RCC 7860 (cell line): ENCODE measurements at places on chromosomes 6 and 20.

DNA sequence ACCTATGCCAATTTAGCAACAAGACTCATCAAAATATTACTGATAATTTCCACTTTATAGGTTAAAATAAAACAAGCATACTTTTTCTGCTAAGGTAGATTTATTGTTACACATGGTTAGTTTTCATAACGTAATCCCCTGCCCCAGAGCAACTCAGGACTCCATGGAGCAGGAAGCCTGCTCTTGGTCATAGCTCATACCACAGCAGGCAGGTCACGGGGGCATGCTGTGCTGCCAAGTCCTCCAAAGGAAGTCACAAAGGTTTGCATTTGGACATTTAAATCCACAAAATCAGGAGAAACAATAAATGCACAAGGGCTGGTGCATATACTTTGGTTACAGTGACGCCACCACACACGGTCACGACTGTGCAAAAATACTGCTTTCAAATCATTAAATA is 12.5 kb downstream of the GZF1 start:
- DNase-seq: no peak

GRCh38 chr6:80579391-80580023 is 473.0 kb downstream of the BCKDHB start:
- DNase-seq: no peak

- no peak for DNase-seq
Observed at GRCh38 chr6:144460327-144461095, 175.4 kb downstream of the UTRN start.

DNA sequence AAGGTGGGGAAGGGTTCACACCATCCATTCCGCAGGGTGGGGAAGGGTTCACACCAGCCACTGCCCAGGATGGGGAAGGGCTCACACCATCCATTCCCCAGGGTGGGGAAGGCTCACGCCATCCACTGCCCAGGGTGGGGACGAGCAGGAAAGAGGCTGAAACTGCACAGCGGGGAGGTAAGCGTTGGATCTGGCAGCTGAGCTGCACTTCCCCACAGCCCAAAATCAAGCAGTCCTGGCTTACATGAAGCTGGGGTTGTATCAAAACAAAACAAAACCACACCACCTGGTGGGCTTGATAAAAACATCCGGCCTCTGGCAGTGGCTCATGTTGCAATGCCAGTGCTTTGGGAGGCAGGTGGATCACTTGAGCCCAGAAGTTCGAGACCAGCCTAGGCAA is 268.5 kb downstream of the TAF4 start:
- no peak for DNase-seq

GRCh38 chr6:36997811-36998722 is 7.4 kb upstream of the FGD2 start:
- no peak for DNase-seq

- DNase-seq: no peak
Observed at GRCh38 chr6:126077810-126078776, 91.8 kb downstream of the TRMT11 start.

GRCh38 chr20:22511943-22512910 is 72.1 kb downstream of the FOXA2 start:
- no peak for DNase-seq

GRCh38 chr6:62980724-62981123 is 230.5 kb upstream of the FKBP1C start:
- no peak for DNase-seq

- DNase-seq: peak; percentile 73
Observed at GRCh38 chr20:37821696-37822095, 81.2 kb upstream of the VSTM2L start.

GRCh38 chr6:155791186-155791585 is 335.5 kb upstream of the NOX3 start:
- DNase-seq: no peak

DNA sequence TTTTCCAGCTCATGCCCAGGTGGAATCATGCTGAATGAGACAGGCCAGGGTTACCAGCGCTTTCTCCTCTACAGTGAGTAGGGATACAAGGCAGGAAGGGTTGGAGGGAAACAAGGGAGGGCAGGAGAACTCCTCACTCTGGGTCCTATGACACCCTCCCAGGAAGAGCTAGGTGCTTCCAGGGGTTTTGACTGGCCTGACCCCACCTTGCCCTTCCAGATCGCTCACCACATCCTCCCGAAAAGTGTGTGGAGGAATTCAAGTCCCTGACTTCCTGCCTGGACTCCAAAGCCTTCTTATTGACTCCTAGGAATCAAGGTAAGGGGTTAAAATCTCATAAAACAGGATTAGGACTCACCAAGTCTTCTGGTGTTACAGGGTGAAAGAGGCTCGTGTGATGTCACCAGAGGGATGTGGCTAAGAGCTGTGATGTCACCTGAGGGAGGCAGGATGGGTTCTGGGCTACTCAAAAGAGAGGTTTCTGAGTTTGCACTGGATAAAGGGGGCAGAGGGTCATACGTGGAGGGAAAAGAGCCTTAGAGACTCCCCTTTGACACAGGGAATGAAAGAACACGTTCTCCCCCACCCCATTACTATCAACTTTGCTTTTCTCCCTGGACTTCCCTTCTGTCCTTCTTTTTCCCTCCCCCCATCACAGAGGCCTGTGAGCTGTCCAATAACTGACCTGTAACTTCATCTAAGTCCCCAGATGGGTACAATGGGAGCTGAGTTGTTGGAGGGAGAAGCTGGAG is 1.9 kb downstream of the APOM start:
- no peak for DNase-seq

DNA sequence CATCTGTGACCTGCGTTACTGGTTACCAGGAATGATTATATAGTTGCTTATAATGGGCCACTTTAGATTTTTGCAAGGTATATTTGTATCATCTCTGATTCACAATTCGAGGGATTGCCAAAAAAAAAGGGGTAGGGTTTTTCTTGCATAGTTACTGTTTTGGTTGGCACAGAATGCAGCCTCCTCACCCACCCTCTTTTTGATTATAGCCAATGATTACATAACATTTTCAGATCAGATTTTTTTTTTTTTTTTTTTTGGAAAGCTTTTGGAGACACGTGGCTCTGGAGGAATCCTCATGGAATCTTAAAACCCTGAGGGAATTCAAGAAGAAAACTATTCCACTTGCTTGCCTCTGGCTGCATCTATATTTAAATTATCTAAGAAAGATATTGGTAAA is 53.7 kb downstream of the UST start:
- DNase-seq: no peak

- no peak for DNase-seq
Observed at GRCh38 chr6:40439026-40439800, 148.0 kb downstream of the LRFN2 start.

DNA sequence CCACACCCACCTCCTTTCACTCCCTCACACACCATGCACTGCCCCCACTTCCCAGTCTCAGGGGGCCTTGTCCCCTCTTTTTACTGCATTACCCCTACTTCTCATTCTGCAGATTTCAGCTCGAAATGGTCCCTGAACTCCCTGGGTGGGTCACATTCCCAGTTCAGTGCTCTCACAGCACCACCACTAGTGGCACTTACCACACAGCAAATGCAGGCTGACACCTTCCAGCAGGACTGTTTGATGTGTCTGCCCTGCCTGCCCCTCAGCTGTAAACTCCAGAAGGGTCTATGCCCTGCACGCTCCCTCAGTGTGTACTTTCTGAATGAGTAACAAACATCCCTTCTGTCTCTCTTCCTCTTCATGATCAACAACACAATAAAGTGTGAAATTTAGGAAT is 4.0 kb downstream of the DYNLT1 start:
- DNase-seq: no peak

DNA sequence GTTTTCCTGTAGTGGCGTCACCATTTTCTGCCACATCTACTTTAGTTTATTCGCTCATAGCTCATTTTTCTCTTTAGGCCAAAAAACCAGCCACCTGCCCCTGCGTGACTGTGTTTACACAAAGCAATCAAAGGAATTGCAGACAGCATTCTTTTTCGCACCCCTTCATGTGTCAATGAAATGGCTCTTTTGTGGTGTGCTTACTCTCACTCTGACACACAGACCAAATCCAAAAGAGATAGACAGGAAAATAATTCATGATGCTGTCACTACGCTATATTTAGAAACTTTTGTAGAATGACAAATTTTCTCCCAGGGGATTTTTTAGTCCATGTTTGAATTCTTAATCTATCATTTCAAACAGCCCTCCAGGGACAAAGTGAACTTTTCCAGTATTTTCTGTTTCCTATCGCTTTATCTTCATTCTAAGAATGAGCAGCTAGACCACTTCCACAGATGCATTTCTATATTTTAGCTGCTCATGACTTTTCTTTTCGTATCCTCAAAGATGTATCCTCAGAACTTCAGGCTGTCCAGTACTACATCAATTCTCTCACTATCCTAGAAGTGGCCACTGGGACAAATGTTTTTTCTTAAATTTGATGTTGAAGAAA is 37.9 kb upstream of the KHDRBS2 start:
- DNase-seq: no peak

DNA sequence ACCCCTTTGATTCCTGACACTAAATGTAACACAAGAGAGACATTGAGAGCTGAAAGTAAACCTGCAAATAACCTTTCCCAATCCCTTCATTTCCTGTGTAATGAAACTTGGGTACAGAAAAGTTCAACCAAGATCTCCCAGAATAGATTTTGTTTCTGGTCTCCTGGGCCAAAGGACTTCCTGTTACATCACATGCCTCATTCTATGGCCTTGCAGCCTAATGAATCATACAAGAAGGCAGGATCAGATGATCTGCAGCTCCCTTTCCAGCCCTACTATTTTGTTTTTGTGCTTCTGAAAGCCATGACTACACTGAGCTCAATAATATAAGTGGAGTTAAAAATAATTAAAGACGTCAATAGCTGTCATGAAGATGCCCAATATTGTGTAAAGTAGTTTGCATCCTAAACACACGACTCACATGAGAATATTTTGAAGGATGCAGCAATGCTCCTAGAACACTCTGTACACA is 73.4 kb upstream of the NOX3 start:
- DNase-seq: peak; percentile 66

- DNase-seq: no peak
Observed at GRCh38 chr20:14935285-14935684, 597.9 kb upstream of the FLRT3 start.

- DNase-seq: no peak
Observed at GRCh38 chr6:109715616-109716015, 24.5 kb downstream of the FIG4 start.

- no peak for DNase-seq
Observed at GRCh38 chr20:35599776-35600120, 15.9 kb upstream of the SPAG4 start.

GRCh38 chr6:168877821-168878282 is 375.8 kb downstream of the THBS2 start:
- DNase-seq: no peak

GRCh38 chr6:139490482-139490881 is 116.0 kb upstream of the CITED2 start:
- no peak for DNase-seq

DNA sequence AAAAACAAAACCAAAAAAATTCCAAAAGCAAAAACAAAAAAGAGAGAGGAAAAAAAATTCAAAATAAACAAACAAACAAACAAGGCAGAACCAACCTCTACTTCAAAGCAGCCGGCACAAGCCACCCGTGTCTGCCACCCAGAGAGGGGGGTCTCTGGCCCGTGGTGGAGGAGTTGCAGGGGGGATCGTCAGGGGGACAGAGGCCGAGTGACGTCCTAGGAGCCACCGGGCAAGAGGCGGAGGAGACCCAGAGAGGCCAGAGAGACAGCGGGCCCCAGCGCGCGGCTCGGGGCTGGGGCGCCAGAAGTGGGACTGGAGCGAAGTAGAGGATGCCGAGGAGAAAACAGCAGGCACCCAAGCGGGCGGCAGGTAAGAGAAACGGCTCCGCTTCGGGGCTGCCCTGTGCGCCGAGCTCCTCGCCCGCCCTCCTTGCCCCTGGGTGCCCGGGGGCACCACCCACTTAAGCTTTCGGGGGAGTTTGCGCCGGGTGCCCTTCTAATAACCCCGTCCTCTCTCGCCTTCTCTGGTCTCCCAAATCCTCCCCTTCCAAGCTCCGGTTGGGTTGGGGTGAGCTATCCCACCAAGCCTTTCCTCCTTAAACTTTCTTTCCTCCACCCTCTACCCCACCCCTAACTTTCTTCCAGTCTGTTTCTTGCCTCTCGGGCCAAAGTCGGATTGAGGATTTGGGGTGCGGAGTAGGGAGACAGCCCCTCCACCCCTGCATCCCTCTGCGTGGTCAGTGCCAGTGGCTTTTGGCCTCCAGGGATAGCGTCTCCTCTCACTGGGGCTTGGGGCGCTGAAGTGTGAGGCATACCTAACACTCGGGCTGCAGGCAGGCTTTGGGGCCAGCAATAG is 1.0 kb downstream of the TSHZ2 start:
- DNase-seq: no peak

- DNase-seq: no peak
Observed at GRCh38 chr6:168127384-168127868, 48.4 kb upstream of the FRMD1 start.

DNA sequence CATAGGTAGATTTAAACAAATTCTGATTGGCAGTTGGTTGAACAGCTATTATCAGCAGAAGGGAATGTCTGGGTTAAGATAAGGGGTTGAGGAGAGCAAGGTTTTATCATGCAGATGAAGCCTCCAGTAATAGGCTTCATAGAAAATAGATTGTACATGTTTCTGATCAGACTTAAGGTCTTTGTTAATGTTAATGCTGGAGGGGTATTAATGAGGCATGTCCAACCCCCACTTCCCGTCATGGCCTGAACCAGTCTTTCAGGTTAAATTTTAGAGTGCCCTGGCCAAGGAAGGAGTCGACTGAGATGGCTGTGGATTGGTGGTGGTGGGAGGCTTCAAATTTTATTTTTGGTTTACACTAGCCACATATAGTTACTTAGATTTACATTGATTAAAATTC is 3.4 kb downstream of the CLPSL1 start:
- DNase-seq: no peak

DNA sequence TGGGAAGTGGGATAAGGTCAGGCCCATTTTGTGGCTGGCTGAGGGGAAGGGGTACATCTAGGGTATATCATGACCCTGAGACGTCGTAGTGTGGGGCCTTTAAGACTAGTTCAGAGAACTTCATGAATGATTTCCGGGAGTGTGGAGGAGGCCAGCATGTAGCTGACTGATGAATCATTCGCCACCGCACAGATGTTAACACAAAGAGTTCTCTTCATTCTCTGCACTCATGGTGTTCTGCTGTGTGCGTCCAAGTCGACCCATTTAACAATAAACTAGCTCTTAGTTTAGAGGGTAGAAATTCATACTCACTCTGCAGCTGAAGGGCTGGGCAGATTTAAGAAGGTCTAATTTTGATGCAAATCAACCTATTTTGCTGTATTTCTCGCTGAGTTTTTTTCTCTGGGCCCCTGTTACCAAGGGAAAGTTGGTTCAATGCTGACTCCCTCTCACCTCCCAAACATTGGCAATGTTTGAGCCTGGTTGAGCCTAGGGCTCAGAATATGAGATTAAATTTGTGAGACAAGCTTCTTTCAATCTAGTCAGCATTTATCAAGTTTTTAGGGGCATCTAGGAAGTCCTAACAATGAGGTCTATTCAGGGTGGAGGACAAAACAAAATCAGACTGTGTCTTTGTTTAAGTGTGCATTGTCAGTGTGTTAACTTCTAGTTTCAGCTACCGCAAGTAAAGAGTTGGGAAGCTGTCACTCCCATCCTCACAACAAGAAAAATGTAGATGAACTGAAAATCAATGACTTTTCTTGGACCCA is 106.8 kb upstream of the CBLN4 start:
- peak; percentile 27 for DNase-seq

GRCh38 chr20:52892023-52892422 is 80.1 kb upstream of the TSHZ2 start:
- no peak for DNase-seq
